Mucosa of gallbladder (tissue), 1 donor: ENCODE measurements at places on chromosomes 4 and X. TPM values are rescaled to one million over a fixed set of nuclear protein-coding genes. Genes with fewer than 3 reads are reported as not detected.

Gene GABRB1
- total RNA-seq = 0.55 TPM

Gene PLXNB3
- total RNA-seq = 65.3 TPM

Gene COL4A5
- total RNA-seq = 98.8 TPM

Gene P2RY10
- total RNA-seq = 1.5 TPM
